ENCODE measurements at places on chromosomes 4 and X.

GRCh38 chr4:116733370-116733769 is 352.0 kb downstream of the TRAM1L1 start:
- DNase-seq, result no peak

- DNase-seq, result no peak
Measured at GRCh38 chr4:40563401-40563800, 66.3 kb downstream of the RBM47 start.

GRCh38 chrX:48663241-48663640 is 20.4 kb upstream of the WAS start:
- DNase-seq, result no peak

- peak; percentile 10 for DNase-seq
Measured at GRCh38 chrX:103847174-103847870, 15.3 kb upstream of the RAB9B start.

GRCh38 chr4:98967786-98968329 is 27.7 kb upstream of the METAP1 start:
- no peak for DNase-seq

- DNase-seq, result no peak
Measured at GRCh38 chr4:24885342-24885741, 27.5 kb downstream of the CCDC149 start.

DNA sequence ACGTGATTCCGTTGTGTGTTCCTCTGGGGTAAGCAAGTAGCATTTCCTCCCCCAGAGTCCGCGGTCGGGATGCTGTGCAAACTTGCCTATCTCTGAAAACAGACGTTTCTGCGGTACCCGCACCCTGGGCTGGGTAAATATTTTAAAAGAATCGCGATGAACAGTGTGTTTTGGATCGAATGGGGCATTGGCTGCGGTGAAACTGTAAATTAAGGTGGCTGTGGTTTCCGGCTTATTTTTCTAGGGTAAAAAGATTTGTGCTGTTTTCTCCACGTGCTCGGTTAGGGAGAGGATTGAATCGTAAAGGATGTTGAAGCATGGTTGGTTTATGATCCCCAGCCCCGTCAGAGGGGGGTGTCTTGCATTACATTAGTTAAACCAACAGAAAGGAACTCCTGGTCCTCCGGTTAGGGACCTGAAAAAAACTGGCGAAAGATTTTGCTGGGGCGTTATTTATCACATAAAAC is 1.2 kb downstream of the HHIP start:
- DNase-seq, result no peak

DNA sequence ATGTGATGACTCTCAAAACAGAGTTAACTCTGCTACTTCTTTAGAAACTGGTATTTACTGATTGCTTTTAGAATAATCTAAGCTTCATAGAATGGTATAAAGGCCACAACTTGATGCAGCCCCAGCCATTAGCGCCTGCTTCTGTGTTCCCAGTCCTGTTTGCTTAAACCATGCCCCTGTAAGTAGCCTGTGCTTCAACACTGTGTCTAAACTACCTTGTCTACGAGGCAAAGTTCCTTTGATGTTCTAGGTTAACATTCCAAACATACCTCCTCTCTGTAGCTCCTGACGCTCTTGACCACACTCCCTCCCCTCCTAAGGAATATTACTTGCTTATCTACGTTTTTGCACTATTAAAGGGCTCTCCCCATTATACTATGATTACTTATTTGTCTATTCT is 352.5 kb upstream of the ADGRL3 start:
- DNase-seq, result no peak

DNA sequence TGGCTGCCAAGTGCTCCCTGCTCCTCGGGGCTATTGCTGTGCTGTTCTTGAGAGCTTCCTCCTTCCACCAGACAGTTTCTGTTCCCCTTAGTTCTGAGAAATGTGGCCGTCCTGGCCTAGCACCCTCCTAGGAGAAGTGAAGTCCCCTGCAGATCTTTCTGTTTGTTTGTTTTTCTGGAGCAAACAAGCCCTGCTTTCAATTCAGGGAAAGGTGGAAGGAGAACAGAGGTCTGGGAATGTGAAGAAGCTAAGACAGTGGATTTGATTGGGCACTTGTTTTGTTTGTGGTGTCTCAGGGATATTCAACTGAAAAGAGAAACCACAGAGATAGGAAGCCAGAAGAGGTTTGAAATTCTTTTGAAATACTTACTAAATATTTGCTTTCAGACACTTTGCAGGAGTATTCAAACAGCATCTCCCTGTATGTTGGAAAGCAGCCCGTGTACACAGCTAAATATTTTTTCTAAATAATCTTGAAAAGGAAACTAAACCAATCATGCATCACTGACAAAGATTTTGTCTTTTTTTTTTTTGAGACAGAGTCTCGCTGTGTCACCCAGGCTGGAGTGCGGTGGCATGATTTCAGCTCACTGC is 36.5 kb upstream of the PPM1K start:
- peak; percentile 28 for DNase-seq

DNA sequence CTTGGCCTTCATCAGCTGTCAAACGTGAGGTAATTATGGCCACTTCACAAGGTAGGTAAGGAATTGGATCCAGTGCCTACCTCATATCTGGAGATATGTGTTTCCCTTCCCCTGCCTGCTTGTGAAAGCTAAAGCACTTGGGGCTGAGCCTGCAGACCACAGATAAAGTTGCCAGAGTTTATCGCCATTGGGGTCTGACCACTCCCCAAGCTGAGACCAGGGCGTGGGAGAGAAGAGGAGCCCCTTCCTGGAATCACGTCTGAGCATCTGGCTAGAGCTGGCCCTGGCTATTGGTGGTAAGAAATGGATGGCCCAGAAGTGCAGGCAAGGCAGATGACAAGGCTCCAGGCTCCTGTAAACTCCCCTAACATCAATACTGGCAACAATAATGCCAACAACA is 2.7 kb downstream of the ALAS2 start:
- DNase-seq, result no peak

DNA sequence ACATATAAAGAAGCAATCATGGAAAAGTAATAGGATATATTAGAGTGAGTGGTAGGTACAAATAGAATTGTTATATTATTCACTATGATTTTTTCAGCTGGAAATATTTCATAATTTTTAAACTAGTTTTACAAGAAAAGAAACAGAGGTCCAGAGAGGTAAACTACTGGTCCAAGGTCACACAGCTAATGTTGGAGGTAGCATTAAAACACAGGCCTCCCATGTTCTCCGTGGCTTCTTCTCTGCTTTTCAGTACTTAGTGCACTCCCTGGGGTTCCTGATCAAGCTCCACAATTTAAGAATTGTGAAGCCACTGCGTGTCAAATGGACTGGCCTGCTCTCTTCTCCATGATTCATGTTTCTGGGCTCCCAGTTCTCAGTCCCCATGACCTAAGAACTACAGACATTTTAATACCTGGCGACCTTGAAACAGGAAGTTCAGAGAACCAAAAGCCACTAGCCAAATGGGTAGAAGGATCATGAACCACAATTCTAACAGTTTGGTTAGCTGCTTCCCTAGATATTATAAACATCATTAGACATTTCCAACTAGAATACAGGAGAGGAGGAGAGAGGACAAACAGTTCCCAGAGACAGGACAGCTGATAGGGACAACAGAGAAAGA is 172.0 kb upstream of the KLF3 start:
- DNase-seq, result no peak

DNA sequence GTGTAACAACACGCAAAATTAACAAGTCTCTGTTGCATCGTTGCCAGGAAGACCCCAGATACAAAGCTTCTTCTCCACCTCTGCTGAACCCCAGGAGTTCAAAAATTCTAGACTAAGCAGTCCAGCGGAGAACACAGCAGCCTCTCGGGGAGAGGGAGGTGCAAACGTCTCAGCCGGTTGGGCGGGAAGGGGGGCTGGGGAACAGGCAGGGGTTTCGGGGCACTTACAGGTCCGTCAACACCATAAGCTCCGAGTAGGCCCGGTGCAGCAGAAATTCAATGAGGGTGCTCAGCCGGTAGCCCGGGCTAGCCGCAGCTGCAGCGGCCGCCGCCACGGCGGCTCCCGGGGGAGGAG is 394 bp downstream of the MED14 start:
- DNase-seq, result no peak

GRCh38 chr4:180407275-180407885 is 1835.8 kb upstream of the TENM3 start:
- DNase-seq, result no peak

DNA sequence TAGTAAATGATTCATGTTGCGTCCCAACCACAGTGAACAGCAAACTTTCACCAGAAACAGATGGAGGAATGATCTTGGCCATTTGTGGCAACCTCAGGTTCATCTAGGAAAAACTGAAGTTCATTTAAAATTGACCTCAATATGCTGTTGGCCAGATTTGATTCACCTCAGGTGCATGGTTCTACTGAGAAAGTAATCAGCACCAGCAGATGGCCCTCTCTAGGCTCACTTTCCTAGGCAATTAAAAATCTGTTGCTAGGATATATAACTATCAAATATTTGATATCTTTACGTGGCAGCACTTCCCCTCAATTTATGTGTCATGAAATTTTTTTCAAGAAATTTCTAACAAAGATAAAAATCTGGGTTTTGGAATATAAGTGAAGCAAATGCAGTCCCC is 344.7 kb downstream of the GALNTL6 start:
- no peak for DNase-seq

GRCh38 chr4:113969709-113970334 is 9.6 kb downstream of the ARSJ start:
- DNase-seq, result peak; percentile 7

- DNase-seq, result no peak
Measured at GRCh38 chr4:73600954-73601353, 19.3 kb downstream of the RASSF6 start.

- no peak for DNase-seq
Measured at GRCh38 chr4:2558301-2558700, 21.9 kb downstream of the FAM193A start.

DNA sequence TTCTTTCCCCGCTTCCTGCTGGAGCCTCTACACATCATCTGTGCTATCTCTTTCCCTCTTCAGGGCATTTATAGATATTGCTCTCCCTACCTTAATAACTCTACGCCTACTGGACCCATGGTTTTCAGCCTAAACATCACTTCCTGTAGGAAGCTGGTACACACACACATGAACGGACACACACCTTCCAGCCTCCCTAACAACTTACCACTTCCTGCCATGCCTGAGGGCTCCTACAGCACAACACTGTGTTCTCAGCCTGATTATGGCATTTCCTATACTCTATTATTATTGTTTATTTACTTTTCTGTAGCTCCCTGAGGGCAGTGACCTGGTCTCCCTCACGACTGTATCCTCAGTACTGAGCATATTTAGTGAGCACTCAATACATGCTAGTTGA is 163.6 kb upstream of the MAP3K15 start:
- DNase-seq, result no peak

GRCh38 chrX:68417651-68418050 is 15.6 kb downstream of the OPHN1 start:
- no peak for DNase-seq

DNA sequence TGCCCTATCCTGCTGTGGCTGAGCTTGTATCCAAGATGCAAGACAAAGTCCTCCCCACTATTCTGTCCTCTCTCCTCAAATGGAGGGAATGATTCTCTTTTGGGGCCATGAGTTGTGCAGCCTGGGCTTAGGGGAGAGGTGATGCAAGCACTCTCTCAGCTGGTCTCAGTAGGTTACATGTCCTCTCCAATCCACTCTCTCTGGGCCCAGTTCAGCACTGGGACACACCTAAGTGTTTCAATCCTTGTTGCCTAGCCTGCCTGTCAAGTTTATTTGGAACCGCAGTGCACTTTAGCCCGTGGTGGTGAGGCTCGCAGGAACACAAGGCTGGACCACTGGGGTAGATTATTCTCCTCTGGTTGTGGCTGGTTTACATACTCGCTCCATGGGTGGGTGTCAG is 23.8 kb upstream of the TMPRSS11D start:
- no peak for DNase-seq

DNA sequence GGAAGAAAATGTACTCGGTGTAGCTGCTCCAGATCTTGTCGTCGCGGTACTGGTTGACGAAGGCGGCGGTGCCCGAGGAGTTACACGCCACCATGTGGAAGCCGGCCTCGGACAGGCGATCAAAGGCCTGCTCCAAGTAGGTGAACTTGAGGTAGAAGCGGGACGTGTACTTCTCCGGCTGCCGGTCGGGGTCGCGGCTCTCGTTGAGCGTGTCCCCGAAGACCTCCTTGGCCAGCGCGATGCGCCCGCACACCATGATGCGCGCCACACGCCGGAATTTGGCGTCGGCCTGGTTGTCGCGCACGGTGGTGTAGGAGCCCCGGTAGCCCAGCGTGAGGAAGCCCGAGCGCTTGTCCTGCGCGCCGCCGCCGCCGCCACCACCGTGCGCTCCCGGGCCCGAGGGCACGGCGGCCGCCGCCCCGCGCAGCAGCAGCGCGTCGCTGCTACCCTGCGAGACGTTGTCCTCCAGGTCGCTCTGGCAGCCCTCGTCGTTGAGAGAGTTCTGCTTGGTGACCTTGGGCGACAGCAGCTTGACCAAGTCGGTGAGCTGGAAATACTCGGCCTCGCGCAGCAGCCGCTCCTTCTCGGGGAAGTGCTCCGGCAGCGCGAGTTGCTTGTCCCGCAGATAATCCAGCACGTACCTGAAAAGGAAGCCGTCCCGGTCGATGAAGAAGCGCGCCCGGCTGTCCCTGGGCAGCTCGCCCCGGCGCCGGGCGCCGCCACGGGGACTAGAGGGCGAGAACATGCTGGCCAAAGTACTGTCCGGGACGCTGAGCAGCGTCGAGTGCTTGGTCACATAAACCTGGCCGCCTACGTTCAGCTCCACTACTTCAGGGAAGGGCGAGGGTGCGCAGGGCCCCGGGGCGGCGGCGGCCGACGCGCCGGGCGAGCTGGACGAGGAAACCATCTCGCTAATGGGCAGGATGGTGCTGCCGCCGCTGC is 775 bp downstream of the KCTD8 start:
- no peak for DNase-seq

DNA sequence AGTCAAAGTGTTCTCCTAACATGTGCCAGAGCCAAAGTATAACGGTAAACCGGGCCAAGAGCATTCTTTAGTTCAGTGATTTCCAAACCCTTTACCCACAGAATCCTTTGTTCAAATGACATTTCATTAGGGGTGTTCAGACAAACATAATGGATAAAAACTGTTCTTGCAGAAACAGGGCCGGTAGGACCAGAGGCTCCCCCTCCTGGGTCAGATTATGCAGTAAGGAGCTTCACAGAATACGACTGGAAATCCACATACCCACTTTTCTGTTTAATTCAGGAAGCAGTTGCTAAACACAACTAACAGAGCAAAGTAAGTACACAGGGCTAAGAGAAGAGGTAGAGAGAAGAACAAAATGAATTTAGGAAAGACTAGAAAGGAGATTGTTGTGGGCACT is 46.6 kb upstream of the TMEM184C start:
- peak; percentile 29 for DNase-seq

DNA sequence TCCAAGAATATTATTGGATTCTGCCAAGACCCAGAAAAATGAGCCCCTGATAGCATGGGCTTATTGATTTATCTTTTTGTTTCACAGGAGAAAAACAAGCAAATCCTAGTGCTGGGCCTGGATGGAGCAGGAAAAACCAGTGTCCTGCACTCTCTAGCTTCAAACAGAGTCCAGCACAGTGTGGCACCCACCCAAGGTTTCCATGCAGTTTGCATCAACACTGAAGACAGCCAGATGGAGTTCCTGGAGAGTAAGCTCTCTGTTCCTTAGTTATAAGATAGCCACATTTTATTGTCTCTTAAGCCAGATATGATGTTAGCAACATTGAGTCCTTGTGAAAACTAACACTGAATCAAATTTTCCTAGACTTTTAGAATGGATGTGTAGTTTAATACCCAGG is 5.5 kb downstream of the ARL9 start:
- no peak for DNase-seq

Data from HFFc6 (cell line).